ENCODE measurements at places on chromosomes 12 and 14.

DNA sequence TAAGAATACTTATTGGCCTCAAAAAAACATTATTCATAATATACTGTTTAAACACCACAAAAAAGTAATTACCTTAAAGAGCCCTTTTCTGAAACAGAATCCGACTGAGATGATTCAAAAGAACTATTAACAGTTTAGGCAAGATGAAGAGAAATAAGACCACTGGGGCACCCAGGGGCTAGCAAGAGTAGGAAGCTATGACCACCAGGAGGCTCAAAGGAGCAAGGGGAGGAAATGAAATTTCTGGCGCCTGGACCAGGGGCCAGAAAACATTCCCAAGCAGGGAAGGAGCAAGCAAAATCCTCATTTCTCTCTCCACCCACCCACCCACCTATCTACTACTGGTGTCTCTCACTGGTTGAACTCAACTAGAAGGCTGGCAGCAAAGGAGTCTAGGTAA is 6.3 kb upstream of the DCAF4 start:
- no peak for DNase-seq
- H3K36me3 ChIP-seq, result no peaks in the 10 kb centered on the region
- H3K4me1 ChIP-seq, result no peaks in the 10 kb centered on the region
- no peaks in the 10 kb centered on the region for H3K27me3 ChIP-seq

DNA sequence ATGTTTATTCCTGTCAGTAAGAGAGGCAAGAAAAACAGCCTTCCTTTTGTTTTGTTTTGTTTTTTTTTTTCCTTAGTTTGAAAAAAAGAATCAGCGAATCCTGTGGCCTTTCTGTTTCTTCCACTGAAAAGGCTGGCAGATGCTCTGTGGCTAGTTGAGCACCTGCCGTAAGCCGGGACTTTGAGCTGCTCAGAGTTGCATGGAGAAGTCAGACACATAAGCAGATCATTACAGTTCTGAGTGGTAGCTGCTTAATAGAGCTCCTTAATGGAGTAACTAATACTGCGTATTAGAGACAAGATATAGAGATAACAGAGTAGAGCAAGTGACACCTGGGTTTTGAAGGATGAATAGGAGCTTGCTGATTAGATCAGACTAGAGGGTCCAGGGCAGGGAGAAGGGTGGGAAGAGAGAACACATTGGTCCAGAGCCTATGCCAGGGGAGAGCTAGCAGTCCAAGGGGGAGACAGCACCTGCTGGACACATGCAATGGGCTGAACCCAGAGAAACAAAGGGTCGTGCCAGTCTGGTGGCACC is 129.4 kb downstream of the TSPAN9 start:
- no peak overlapping the region for H3K27ac ChIP-seq
- no peaks in the 10 kb centered on the region for H3K27me3 ChIP-seq
- H3K4me3 ChIP-seq, result no peak overlapping the region
- no peaks in the 10 kb centered on the region for H3K4me1 ChIP-seq

- H3K4me3 ChIP-seq, result no peak overlapping the region
- H3K36me3 ChIP-seq, result no peaks in the 10 kb centered on the region
- no peak for DNase-seq
- no peaks in the 10 kb centered on the region for H3K27me3 ChIP-seq
- H3K4me1 ChIP-seq, result no peaks in the 10 kb centered on the region
Measured at GRCh38 chr14:80606347-80606772, 335.2 kb downstream of the CEP128 start.

GRCh38 chr14:72565149-72565559 is 328.7 kb downstream of the DPF3 start:
- H3K27ac ChIP-seq, result peak overlapping the region; percentile 63
- no peaks in the 10 kb centered on the region for H3K36me3 ChIP-seq
- peaks cover 23% of the 10 kb centered on the region for H3K4me1 ChIP-seq
- peak; percentile 85 for DNase-seq
- H3K4me3 ChIP-seq, result no peak overlapping the region
- H3K27me3 ChIP-seq, result no peaks in the 10 kb centered on the region

GRCh38 chr12:129494260-129494659 is 409.6 kb downstream of the TMEM132D start:
- H3K4me1 ChIP-seq, result no peaks in the 10 kb centered on the region
- H3K27me3 ChIP-seq, result no peaks in the 10 kb centered on the region
- H3K36me3 ChIP-seq, result no peaks in the 10 kb centered on the region
- H3K27ac ChIP-seq, result no peak overlapping the region
- no peak for DNase-seq

DNA sequence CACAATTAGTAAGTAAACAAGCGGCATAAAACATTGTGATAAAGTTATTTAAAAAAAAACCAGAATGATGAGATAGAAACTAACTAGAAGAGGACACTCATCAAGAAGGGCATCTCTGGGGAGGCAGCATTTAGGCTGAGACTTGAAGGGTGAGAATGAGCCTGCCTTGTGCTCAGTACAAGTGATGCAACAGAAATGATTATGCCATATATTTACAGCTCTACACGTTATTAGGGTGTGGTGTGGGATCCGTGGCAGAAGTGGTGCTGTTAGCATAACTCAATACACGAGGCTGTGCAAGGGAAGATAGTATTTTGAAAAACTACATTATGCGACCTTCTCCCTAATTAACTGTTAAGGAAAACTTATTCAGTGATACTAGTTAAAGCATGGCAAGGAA is 178.5 kb upstream of the ATF7IP start:
- no peak for DNase-seq
- H3K27ac ChIP-seq, result no peak overlapping the region
- H3K36me3 ChIP-seq, result no peaks in the 10 kb centered on the region
- no peaks in the 10 kb centered on the region for H3K4me1 ChIP-seq
- no peak overlapping the region for H3K4me3 ChIP-seq
- no peaks in the 10 kb centered on the region for H3K27me3 ChIP-seq

DNA sequence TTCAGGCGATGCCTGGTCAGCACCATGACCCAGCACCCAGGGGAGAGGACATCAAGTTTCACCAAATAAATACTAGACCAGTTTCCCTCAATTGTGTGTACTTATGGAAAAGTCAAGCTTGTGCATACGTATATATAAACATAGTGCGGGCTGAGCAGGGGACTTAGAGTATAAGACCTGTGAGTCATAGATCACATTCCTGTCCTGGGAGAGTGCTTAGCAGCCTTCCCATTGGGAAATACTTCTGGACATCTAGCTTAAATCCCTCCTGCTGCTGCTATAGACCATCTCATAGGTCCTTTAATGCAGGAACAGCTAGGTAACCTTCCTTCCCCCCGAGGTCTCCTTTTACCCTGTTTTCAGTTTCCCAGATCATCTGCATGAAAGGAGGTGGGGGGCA is 51.9 kb downstream of the PRMT8 start:
- no peak for DNase-seq
- peaks cover 34% of the 10 kb centered on the region for H3K27me3 ChIP-seq
- no peaks in the 10 kb centered on the region for H3K36me3 ChIP-seq
- H3K4me1 ChIP-seq, result no peaks in the 10 kb centered on the region

- no peak overlapping the region for H3K27ac ChIP-seq
- peaks cover 18% of the 10 kb centered on the region for H3K4me1 ChIP-seq
- H3K27me3 ChIP-seq, result peaks cover 40% of the 10 kb centered on the region
- H3K4me3 ChIP-seq, result no peak overlapping the region
- H3K36me3 ChIP-seq, result no peaks in the 10 kb centered on the region
Measured at GRCh38 chr14:77495334-77495733, 3.3 kb downstream of the ISM2 start.

DNA sequence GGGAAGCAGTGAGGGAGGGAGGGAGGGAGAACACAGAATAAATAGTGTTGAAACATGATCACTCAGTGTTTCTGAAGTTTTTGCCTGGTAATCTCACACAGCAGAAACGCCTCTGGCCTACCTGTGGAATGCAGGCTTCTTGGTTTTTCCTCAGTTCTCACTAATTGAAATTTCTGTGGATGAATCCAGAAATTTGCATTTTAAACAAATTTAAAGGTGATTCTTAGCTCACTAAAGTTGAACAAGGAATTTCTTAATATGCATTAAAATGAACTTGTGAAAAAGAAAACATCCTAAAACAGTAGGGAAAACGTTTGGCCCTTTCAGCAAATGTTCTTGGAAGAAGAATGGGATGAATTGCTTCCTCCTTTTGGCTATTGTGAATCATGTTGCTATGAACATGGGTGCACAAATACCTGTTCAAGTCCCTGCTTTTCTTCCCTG is 1.4 kb downstream of the RNASE9 start:
- no peaks in the 10 kb centered on the region for H3K4me1 ChIP-seq
- no peak overlapping the region for H3K4me3 ChIP-seq
- H3K36me3 ChIP-seq, result no peaks in the 10 kb centered on the region
- H3K27me3 ChIP-seq, result no peaks in the 10 kb centered on the region
- no peak for DNase-seq

Measured in tibial artery (tissue), 4 donors.